NCI-H1417 (cell line): ENCODE measurements at places on chromosomes 1 and 21.

- DNase-seq: no peak
Observed at GRCh38 chr1:214124281-214124805, 136.6 kb downstream of the PROX1 start.

DNA sequence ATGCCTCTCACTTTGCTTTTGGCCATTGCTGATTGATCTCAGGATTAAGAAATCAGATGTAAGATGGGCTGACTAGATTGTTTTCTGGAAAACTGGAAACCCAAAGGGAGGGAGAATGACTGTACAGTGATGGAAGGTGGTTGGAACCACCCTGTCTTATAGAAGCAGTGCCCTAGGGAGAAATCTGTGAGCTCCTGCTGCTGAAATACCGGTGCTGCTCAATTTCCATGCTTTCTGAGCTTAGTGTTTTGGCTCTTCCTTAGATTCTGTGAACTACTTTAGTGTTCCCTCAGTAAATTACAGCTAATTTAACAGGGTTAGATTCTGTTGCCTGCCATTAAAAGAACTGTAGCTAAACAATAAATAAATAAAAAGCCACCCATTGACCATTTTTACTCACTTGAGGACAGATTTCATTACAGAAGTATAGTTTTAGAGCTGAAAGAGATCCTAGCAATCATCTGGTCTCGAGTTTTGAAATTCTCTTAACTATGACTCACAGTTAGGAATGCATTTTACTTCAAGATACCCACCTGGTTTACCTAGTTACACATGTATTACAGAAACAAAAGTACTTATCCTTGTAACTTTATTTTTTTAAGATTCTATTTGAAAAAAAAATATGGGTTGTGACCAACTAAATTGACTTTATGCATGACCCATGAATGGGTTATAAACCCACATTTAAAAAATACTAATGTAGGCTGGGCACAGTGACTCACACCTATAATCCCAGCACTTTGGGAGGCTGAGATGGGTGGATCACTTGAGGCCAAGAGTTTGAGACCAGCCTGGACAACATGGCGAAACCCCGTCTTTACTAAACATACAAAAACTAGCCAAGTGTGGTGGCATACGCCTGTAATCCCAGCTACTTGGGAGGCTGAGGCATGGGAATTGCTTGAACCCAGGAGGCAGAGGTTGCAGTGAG lies 33.2 kb downstream of the CAMSAP2 start:
- no peak for DNase-seq

GRCh38 chr1:175765293-175765692 lies 21.9 kb upstream of the TNR start:
- no peak for DNase-seq

- DNase-seq: peak; percentile 26
Observed at GRCh38 chr1:5980314-5981008, 11.8 kb downstream of the NPHP4 start.

GRCh38 chr1:5338466-5338865 lies 653.8 kb downstream of the NPHP4 start:
- DNase-seq: no peak

DNA sequence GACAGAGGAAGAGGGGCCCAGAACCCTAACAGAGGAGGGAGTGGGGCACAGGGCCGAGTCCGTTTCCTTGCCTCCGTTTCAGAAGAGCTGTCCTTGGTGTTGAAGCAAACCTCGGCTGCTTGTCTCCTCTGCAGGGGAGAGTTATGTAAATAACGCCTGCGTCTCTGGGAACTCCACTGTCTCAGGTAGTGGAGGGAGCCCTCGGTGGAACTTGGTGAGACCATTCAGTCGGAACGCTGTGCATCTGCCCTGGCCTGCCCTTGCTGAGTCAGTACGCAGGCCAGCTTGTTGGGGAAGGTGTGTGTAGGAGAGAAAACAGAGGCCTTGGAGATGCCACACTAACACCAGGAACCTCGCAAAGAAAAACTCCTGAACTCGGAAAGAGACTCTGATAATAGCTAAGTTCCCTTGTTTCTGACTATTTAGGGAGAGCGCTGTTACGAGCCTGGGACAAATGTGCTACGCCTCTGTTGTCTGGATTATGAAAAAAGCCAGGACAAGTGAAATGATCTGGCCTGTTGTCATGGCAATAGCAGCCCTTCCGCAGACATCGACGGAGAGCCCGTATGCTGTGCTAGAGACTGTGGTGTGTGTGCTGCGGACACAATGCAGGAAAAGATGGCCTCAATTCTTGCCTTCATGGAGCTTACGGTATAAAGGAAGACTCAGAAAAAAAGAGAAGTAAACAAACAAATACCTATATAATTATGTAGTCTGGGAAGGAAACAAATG lies 94.6 kb upstream of the AKT3 start:
- no peak for DNase-seq

- DNase-seq: no peak
Observed at GRCh38 chr1:8137481-8138244, 111.6 kb upstream of the ERRFI1 start.

DNA sequence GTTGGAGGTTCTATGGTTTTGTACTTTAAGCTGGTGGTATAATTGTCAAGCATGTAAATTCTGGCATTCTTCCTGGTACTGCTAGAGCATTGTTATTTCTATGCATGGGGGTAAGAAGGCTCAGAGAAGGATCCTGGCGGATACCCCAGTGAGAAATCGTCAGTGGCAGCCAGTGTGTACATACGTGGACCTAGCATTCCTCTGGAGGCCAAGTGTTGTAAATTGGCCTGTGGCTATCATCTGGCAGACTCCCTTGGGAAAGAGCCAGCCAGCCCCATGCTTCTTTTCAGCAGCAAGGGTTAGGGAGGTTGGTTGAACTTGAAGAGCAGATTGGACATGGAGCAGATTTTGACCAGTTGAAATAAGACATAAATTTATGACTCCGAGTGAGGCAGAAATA lies 5.2 kb upstream of the AGO3 start:
- no peak for DNase-seq

GRCh38 chr1:204598319-204598969 lies 82.2 kb downstream of the MDM4 start:
- no peak for DNase-seq

DNA sequence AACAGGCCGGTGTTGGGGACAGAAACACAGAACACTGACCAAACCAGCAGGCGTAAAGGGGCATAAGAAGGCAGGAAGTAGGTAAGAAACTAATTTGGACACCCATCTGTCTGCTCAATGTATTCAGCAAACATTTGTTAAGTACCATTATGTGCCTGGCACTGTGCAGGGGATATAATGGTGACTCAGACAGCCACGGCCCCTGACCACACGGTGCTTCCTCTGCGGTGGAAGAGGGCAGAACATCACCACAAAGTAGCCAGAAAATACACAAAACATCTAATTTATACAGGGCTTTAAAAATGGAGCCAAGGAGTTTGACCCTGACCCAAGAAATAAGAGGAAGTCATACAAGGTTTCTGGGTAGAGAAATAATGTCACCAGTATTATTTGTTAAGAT lies 12.9 kb downstream of the DNAJC11 start:
- no peak for DNase-seq

- no peak for DNase-seq
Observed at GRCh38 chr1:44425341-44426082, 20.5 kb downstream of the RNF220 start.

- no peak for DNase-seq
Observed at GRCh38 chr21:35674895-35675470, 385.3 kb downstream of the SETD4 start.

DNA sequence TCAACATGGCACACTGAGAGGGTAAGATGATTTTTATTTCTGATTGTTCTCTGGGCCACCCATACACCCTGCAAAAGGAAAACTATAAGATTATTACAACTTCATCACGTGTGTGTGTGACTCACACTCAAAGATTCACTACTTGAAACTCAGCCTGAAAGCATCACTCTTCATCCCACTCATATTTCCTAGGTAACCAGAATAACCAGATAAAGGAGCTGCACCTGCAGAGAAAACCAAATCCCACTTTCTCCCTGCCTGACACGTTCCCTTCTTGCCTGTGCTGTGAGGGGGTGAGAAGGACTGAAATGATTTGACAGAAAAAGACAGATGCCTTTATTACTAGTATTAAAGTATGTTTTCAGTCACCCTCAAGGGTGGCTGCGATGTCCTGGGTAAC lies 131.6 kb downstream of the TGFBR3 start:
- no peak for DNase-seq

DNA sequence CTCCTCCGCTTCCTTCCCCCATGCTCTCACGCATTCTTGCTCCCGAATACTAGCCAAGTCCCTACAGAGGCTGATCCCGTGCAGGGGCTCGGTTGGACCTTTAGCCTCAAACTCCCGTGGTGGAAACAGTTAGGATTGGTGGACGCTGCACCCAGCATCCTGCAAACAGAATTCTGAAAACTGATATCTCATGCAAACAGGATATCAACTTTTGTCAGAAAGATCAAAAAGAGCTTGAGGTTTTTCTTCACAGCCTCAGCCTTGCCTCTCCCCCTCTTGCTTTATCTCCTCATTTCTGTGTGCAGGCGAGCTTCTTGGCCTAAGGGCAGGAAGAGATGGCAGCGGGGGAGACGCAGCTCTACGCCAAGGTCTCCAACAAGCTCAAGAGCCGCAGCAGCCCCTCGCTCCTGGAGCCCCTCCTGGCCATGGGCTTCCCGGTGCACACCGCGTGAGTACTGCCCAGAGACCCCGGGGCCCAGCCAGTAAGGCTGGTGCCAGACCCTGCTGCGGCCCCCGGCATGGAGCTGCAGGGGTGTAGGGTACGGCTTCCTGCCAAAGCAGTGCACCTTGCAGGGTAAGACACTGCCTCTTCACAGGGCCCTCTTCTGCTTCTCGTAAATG lies at the start of gene UBASH3A:
UBASH3A (plus strand) TSS at position 292 of the 621 bp plus-strand sequence; CDS start at position 336, 44 bp downstream.
- DNase-seq: no peak

DNA sequence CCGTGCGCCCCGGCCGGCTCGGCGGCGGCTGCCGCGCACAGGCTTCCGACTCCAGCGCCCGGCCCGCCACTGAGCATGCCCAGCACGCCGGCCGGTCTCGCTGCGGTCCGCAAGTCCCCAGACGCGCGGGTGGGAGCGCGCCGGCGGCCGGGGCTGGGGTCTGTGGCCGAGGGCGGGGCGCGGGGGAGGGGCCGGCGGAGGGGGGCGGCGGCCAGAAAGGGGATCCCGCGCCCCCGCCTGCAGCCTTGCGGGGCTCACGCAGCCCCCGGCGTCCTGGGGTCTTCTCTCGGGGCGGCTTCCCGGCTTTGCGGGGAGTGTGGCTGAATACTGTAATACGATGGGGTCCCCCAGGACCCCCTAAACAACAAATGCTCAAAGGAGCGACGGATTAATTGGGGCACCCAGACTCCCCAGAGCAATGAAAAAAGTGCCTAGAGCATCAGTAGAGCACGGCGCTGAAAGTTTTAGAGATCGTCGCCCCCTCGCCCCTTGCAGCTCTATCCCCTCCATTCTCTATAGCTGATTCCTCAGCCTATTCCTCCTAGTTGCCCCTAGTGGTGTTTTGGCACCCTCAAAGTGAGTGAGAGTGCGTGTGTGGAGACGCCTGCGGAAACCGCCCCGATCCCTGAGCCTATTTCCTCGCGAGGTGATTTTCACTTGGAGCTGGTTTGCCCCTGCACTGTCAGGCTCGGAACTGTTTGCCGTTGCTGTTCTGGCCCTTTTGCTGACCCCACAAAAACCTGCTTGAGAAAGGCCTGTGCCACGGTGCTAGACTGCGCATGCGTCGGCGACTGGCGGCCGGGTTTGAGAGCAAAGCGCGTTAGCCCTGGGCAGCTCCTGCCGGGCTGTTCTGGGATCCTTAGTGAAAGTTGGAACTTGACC lies at the start of gene VAV3:
VAV3 (minus strand) TSS at position 71 of the 882 bp plus-strand sequence. CDS start 311 bp downstream, outside the sequence.
- peak; percentile 86 for DNase-seq

DNA sequence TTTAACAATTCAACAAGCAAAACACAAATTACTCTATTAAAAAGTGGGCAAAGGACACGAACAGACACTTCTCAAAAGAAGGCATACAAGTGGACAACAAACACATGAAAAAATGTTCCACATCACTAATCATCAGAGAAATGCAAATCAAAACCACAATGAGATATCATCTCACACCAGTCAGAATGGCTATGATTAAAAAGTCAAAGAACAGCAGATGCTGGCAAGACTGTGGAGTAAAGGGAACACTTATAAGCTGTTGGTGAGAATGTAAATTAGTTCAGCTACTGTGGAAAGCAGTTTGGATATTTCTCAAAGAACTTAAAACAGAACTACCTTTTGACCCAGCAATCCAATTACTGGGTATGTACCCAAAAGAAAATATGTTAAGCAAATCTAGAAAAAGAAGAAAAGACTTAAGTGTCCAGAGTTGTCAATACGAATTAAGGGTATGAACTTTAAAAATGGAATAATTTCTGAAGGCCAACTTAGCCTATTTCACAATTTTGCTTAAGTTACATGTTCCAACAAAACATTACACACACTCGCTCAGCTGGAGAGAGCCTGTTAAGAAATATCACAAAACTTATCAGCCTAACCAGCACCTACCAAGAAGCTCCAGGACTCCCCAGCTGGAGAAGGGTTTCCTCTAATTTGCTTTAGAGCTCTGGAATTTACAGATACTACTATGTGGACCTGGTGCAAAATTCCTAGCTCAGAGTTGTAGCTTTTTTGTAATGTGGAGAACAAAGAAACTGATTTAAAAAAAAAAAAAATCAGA lies 232.1 kb downstream of the DUSP10 start:
- no peak for DNase-seq

DNA sequence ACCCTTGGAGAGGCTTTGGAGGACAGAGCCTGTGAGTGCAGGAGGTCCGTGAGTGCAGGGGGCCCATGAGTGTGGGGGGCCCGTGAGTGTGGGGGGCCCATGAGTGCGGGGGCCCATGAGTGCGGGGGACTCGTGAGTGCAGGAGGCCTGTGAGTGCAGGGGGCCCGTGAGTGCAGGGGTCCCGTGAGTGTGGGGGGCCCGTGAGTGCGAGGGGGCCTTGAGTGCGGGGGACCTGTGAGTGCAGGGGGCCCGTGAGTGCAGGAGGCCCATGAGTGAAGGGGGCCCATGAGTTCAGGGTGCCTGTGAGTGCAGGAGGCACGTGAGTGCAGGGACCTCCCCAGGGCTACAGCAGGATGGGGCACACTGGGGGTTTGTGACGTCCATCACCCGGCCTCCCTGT lies 108.3 kb upstream of the TTC34 start:
- DNase-seq: no peak
